ENCODE measurements at places on chromosomes 13 and 19.
A peak's percentile ranks its signal among the peaks of the same experiment; 100 is the strongest.

GRCh38 chr19:40221858-40222619, 3.9 kb upstream of the TTC9B start:
- DNase-seq: peak; percentile 95

- DNase-seq: no peak
These were observed 729.4 kb upstream of the MIR17HG start for GRCh38 chr13:90618133-90618532.

DNA sequence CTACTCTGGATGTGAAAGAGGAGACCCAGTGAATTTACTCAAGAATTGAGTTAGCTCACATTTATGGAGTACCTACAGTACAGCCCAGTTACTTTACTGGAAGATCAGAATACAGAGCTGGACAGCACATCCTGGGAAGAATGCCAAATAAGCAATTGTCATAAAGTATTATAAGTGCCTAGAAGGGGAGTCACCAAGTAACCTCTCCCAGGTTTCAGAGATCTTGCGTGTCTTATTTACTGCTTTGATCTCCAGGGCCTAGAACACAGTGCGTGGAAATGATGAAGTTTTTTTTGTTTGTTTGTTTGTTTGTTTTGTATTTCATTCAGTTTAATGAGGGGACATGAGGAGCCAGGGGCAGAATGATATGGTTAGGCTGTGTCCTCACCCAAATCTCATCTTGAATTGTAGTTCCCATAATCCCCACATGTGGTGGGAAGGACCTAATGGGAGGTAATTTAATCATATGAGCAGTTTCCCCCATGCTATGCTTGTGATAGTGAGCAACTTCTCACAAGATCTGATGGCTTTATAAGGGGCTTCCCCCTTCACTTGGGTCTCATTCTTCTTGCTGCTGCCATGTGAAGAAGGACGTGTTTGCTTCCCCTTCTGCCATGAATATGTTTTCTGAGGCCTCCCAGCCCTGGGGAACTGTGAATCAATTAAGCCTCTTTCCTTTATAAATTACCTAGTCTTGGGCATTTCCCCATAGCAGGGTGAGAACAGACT, 5.2 kb downstream of the GARRE1 start:
- no peak for DNase-seq

- DNase-seq: no peak
These were observed 10.5 kb upstream of the ZNF536 start for GRCh38 chr19:30361721-30362120.

- DNase-seq: no peak
These were observed 242.8 kb downstream of the ENOX1 start for GRCh38 chr13:43544011-43544410.

Measured in HCT116 (cell line).